ENCODE measurements at places on chromosomes 6 and 20. TPM values are rescaled to one million over a fixed set of nuclear protein-coding genes. Genes with fewer than 3 reads are reported as not detected.

GRCh38 chr6:33627876-33628275 is 6.8 kb downstream of the ITPR3 start:
- no peak for DNase-seq
- no peaks in the 10 kb centered on the region for H3K27me3 ChIP-seq
- peaks cover 67% of the 10 kb centered on the region for H3K4me1 ChIP-seq
- no peak overlapping the region for H3K27ac ChIP-seq

- no peak overlapping the region for H3K4me3 ChIP-seq
- no peaks in the 10 kb centered on the region for H3K27me3 ChIP-seq
- H3K27ac ChIP-seq, result no peak overlapping the region
- no peak for DNase-seq
- no peaks in the 10 kb centered on the region for H3K4me1 ChIP-seq
These were observed 413.2 kb upstream of the JAG1 start for GRCh38 chr20:11086970-11087369.

DNA sequence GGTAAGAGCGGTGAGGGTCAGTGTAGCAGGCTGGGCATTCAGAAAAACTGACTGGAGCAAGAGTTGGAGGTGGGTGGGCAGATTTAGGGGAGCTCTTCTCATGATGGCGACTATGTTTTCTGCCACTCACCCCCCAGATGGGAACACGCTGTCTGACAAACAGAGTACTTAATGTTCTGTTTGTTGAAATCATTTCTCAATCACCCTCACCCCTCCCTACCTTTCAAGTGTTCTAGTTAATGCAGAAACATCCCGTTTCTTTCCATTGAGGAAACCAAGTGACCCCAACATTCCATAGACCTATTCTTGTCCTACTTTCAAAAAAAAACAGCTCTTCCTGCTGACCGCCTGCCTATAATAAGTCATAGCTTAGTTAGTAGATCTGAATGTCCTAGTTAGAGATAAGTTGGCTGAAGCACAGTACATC is 132.5 kb upstream of the NEDD9 start:
- peaks cover 69% of the 10 kb centered on the region for H3K36me3 ChIP-seq
- H3K4me3 ChIP-seq, result no peak overlapping the region
- H3K27me3 ChIP-seq, result no peaks in the 10 kb centered on the region
- DNase-seq, result no peak
- H3K27ac ChIP-seq, result no peak overlapping the region
- peaks cover 72% of the 10 kb centered on the region for H3K4me1 ChIP-seq

DNA sequence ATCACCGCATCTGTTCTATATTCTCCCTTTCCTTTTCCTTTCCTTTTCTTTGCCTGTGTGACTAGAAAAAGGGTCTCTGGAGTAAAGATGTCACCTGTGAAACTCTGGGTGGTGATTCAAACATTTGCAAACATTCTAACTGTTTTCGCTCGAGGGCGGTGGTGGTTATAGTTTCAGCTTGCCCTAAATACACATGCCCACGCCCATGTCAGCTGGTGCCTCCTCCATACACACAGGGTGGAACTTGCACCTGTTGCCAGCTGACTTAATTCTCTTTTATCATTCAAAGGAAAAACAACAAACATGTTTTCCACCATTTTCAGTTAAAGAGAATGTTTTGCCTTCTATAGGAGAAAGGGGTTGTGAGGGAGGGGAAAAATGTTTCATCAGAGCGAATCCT is 381.9 kb upstream of the ARID1B start:
- peak overlapping the region; percentile 10 for H3K4me3 ChIP-seq
- no peaks in the 10 kb centered on the region for H3K36me3 ChIP-seq
- peak overlapping the region; percentile 87 for H3K27ac ChIP-seq
- peaks cover 39% of the 10 kb centered on the region for H3K27me3 ChIP-seq

DNA sequence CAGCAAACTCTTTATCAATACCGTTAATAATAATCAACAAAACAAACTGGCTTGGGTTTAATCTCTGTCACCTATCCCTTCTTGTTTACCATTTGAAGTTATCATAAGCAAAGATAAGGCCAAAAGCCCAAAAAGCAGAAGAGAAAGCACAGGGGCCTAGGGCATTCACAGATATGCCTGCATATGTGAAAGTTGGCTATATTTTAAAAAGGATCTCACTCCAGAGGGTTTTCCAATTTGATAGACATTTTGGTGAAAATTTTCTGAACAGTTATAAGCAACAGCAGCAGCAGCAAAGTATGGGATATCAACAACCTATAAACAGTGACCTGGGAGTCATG is 101.1 kb downstream of the ATXN1 start:
- H3K4me3 ChIP-seq, result peak overlapping the region; percentile 45
- H3K36me3 ChIP-seq, result peaks cover 52% of the 10 kb centered on the region
- no peak for DNase-seq
- no peaks in the 10 kb centered on the region for H3K27me3 ChIP-seq

DNA sequence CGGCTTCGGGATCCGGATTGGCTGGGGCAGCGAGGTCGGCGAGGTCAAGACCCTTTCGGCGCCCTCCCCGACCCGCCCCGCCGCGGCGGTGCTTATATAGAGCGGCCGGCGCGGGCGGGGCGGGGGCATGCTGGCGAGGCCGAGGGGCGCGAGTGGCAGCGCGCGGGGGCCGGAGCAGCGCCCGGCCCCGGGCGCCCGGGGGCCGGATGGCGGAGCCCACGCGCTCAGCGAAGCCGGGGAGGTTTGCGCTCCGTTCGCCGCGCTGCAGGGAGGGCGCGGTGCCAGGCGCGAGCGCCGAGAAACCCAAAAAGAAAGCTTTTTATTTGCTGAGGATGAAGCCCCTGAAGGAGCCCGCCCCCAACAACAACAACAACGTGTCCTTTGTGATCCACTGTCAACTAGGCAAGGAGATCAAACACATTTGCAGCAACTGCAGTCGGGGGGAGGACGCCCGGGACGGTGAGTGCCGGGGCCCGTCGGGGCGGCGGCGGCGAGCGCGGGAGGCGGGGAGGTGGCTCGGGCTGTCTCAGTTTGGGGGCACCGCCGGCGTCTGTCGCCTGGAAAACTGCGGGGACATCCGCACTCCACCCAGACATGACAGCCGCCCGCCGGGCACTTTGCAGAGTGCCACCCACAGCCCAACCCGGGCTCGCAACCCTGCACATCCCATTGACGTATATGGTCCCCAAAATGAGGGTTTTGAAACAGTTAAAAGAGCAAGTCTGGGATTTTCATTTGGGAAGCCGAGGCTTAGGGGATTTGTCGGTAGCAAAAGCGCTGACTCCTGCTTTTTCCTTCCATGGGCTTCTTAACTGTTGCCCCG is 297.3 kb downstream of the PHACTR1 start:
- H3K36me3 ChIP-seq, result no peaks in the 10 kb centered on the region
- DNase-seq, result no peak
- H3K27me3 ChIP-seq, result peaks cover 62% of the 10 kb centered on the region

DNA sequence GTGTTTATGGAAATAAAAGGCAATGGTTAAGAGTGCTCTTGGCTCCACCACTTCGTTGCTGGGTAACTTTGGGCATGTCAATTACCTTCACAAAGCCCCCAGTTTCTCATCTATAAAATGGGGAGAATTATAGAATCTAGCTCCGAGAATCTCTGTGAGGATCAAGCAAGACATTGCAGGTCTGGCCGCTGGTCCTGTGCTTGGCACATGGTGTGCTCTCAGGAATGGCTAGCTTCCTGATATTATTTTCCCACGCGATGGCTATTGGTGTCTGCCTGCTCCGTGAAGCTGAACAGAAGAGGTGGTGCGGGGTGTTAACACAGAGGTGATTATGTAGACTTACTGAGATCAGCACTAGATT is 57.0 kb downstream of the NOX3 start:
- DNase-seq, result no peak
- no peak overlapping the region for H3K4me3 ChIP-seq
- H3K27me3 ChIP-seq, result no peaks in the 10 kb centered on the region
- H3K27ac ChIP-seq, result no peak overlapping the region
- H3K4me1 ChIP-seq, result no peaks in the 10 kb centered on the region

The FOXF2 gene
- total RNA-seq, result not detected

The SLC17A2 gene
- total RNA-seq, result not detected

The FAM162B gene
- not detected for total RNA-seq

The DNAH8 gene
- 0.05 TPM for total RNA-seq

DNA sequence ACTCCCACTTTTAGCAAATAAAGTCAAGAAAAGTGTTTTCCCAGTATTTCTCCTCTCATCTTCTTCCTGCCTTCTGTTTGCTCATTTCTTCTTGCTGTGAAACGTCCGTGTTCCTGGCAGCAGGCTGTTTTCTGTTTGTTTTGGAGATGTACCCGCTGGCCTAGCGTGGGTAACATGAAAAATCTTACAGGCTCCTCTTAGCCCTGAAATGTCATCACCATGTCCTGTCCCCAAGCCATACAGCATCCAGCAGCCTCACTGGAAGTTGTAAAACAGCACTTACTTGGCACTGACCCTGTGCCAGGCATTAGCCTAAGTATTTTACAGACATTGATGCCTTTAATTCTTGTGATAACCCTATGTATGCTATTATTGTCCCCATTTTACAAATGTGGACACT is 371.1 kb downstream of the FOXA2 start:
- H3K27me3 ChIP-seq, result no peaks in the 10 kb centered on the region
- H3K4me3 ChIP-seq, result no peak overlapping the region
- no peaks in the 10 kb centered on the region for H3K4me1 ChIP-seq
- H3K36me3 ChIP-seq, result no peaks in the 10 kb centered on the region
- no peak overlapping the region for H3K27ac ChIP-seq

The LMBRD1 gene
- total RNA-seq, result 30.7 TPM

The BANF2 gene
- not detected for total RNA-seq

DNA sequence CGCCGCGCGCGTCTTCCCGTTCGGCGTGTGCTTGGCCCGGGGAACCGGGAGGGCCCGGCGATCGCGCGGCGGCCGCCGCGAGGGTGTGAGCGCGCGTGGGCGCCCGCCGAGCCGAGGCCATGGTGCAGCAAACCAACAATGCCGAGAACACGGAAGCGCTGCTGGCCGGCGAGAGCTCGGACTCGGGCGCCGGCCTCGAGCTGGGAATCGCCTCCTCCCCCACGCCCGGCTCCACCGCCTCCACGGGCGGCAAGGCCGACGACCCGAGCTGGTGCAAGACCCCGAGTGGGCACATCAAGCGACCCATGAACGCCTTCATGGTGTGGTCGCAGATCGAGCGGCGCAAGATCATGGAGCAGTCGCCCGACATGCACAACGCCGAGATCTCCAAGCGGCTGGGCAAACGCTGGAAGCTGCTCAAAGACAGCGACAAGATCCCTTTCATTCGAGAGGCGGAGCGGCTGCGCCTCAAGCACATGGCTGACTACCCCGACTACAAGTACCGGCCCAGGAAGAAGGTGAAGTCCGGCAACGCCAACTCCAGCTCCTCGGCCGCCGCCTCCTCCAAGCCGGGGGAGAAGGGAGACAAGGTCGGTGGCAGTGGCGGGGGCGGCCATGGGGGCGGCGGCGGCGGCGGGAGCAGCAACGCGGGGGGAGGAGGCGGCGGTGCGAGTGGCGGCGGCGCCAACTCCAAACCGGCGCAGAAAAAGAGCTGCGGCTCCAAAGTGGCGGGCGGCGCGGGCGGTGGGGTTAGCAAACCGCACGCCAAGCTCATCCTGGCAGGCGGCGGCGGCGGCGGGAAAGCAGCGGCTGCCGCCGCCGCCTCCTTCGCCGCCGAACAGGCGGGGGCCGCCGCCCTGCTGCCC is 1.1 kb downstream of the SOX4 start:
- peak overlapping the region; percentile 66 for H3K27ac ChIP-seq
- peak overlapping the region; percentile 76 for H3K4me3 ChIP-seq
- peaks cover 22% of the 10 kb centered on the region for H3K4me1 ChIP-seq
- peak; percentile 39 for DNase-seq

- peaks cover 38% of the 10 kb centered on the region for H3K36me3 ChIP-seq
- peak overlapping the region; percentile 94 for H3K27ac ChIP-seq
- peak; percentile 51 for DNase-seq
- peak overlapping the region; percentile 77 for H3K4me3 ChIP-seq
These were observed 916 bp downstream of the TRIM27 start for GRCh38 chr6:28922821-28923317.

- H3K36me3 ChIP-seq, result no peaks in the 10 kb centered on the region
- no peak for DNase-seq
- no peak overlapping the region for H3K4me3 ChIP-seq
- no peaks in the 10 kb centered on the region for H3K4me1 ChIP-seq
- no peaks in the 10 kb centered on the region for H3K27me3 ChIP-seq
These were observed 19.1 kb downstream of the ESR1 start for GRCh38 chr6:151826517-151827142.

The PMEPA1 gene
- total RNA-seq, result 0.76 TPM

The CPXM1 gene
- 0.20 TPM for total RNA-seq

DNA sequence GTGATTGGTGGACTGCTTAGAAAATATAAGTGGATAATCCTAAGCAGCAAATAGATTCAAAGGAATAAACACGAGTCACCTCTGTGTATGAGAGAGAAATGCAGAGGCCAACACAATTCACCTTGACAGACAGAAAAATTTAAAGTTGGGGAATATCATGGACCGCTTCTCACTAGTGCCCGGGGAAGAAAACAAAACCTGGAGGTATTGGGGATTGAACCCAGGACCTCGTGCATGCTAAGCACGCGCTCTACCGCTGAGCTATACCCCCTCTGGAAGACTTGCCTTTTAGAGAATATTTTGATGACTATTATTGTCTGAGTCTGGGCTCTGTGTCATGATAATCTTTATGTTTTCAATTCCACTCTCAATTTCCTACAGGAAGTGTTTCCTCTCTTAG is 111.9 kb downstream of the TRIM27 start:
- peaks cover 94% of the 10 kb centered on the region for H3K27me3 ChIP-seq
- peak overlapping the region; percentile 4 for H3K27ac ChIP-seq
- H3K4me3 ChIP-seq, result no peak overlapping the region
- peaks cover 24% of the 10 kb centered on the region for H3K36me3 ChIP-seq

The BPIFA1 gene
- not detected for total RNA-seq

GRCh38 chr6:61809004-61809595 is 476.9 kb downstream of the KHDRBS2 start:
- DNase-seq, result no peak
- H3K27ac ChIP-seq, result no peak overlapping the region
- H3K27me3 ChIP-seq, result no peaks in the 10 kb centered on the region
- H3K4me1 ChIP-seq, result no peaks in the 10 kb centered on the region
- no peak overlapping the region for H3K4me3 ChIP-seq
- H3K36me3 ChIP-seq, result no peaks in the 10 kb centered on the region

DNA sequence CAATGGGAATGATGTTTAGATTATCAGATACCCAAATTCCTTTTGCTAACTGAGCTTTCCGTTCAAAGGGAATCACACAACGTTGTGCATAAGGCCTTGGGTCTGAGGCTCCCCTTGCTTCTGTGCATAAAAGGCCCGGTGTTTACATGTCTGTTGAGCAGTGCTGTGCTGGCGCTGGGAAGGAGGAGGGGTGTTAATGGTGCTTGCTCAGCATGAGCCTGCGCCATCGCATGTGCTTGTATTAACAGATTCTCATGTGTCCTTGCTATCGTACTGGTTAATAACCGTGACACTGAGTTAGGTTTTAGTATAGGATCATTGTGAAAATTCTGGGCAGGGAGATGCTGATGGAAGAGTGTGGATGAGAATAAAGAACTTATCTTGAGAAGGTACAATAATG is 62.3 kb upstream of the TRAF3IP2 start:
- no peak for DNase-seq
- H3K36me3 ChIP-seq, result peaks cover 54% of the 10 kb centered on the region
- H3K4me3 ChIP-seq, result no peak overlapping the region
- no peak overlapping the region for H3K27ac ChIP-seq

The ATP9A gene
- total RNA-seq, result 1.2 TPM

The TOMM6 gene
- total RNA-seq, result 126 TPM

The CCR6 gene
- total RNA-seq, result 20.3 TPM

The DEF6 gene
- total RNA-seq, result 201 TPM

Measured in activated CD4-positive, alpha-beta memory T cell treated with anti-CD3 and anti-CD28 coated beads, Interleukin-2, amount 10 ng/mL, durations not matched to agents 7 days and 5 days (primary cell).